ENCODE measurements at places on chromosomes 5 and 9.

DNA sequence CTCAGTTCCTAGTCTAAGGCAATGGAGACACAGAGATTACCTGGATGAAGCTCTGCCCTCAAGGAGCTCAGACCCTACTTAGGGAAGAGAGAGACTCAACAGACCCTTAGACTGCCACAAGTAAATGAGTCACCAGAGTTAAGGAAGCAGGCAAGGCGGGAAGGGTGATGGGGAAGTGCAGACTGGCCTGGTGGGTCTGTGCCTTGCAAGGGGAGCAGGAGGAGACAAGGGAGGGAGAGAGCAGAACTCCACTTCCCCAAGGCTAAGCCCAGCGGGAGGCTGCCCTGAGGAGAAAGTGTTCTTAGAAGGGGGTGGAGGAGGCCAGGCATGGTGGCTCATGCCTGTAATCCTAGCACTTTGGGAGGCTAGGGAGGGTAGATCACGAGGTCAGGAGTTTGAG is 83.7 kb downstream of the HRH2 start:
- DNase-seq, result no peak

GRCh38 chr9:113618836-113619490 is 155.4 kb downstream of the RGS3 start:
- DNase-seq, result no peak

DNA sequence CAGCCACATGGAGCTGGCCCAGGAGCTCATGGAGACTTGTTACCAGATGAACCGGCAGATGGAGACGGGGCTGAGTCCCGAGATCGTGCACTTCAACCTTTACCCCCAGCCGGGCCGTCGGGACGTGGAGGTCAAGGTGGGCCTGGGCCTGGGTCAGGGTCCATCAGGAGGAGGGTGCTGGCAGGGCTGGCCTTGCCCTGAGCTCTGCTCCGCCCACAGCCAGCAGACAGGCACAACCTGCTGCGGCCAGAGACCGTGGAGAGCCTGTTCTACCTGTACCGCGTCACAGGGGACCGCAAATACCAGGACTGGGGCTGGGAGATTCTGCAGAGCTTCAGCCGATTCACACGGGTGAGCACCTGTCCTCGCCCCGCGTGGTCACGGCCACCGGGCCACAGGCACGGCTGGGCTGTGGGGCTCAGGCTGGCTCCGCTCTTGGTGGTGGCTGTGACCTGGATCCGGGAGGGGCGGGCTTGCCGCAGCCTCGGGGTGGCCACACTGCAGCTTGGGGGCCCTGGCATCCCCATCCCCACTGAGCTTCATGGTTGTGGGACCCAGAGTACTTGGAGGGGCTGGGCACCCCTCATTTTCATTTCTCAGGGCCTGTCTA is 7.1 kb downstream of the DPP7 start:
- DNase-seq, result no peak

DNA sequence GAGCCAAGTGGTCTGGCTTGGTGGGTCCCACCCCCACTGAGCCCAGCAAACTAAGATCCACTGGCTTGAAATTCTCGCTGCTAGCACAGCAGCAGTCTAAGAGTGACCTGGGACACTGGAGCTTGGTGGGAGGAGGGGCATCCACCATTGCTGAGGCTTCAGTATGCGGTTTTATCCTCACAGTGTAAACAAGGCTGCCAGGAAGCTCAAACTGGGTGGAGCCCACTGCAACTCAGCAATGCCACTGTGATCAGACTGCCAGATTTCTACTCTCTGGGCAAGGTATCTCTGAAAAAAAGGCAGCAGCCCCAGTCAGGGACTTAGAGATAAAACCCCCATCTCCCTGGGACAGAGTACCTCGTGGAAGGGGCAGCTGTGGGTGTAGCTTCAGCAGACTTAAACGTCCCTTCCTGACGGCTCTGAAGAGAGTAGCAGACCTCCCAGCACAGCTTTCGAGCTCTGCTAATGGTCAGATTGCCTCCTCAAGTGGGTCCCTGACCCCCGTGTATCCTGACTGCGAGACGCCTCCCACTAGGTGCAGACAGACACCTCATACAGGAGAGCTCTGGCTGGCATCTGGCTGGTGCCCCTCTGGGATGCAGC is 18.2 kb upstream of the STK32A start:
- no peak for DNase-seq

GRCh38 chr9:25353783-25354182 is 324.5 kb downstream of the TUSC1 start:
- DNase-seq, result no peak

- no peak for DNase-seq
These were observed 242.6 kb upstream of the PAPPA start for GRCh38 chr9:115910959-115911358.

GRCh38 chr5:153513156-153513555 is 22.7 kb downstream of the GRIA1 start:
- no peak for DNase-seq

- no peak for DNase-seq
These were observed 49.9 kb upstream of the OTULINL start for GRCh38 chr5:14531668-14532067.

DNA sequence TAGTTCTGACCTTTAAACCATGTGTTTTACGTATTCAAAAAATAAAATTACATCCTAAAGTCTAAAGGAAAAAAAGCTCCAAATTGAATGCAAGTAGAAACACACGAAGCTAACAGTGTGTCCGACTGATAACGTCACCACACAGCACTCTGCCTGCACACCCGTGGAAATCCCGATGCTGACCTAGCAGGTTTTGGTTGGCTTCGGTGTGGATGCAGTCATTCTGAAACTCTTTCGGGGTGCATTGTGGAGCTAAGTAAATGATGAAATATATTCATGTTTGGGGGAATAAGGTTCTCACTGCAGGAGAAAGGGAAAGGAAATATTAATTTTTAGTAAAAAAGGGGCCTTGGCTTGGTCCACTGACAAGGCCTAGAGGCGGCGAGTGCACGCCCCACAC is 2.0 kb downstream of the RASGEF1C start:
- no peak for DNase-seq

GRCh38 chr5:169024421-169024820 is 276.5 kb downstream of the SLIT3 start:
- DNase-seq, result no peak

DNA sequence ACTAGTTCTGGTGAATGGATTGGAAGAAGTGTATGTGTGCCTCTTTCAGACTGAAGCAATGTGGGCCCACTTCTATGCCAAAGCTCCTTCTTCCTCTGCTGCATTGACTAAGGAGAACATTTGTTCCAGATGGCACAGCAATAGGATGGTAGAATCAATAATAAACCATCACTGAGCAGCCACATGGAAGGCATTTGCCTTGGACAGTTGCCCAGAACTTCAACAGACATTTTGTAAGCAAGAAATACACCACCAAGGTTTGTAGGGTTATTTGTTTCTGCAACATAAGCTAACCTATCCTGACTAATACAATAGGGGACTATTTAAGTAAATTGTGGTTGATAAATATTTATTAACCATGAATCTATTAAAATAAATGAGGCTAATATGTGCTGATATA is 37.7 kb upstream of the CSNK1G3 start:
- no peak for DNase-seq

DNA sequence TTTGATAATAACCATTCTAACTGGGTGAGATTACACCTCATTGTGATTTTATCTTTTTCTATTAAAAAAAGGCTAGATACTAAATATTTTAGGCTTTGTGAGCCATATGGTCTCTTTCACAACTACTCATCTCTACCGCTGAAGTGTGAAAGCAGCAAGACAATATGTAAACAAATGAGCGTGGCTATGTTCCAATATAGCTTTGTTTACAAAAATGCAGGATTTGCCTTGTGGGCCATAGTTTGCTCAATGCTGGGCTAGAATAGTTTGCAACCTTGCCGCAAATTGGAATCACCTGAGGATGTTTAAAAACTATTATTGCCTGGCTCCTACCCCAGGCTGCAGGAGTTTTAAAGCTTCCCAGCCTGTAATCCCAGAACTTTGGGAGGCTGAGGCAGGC is 10.2 kb upstream of the GPR150 start:
- DNase-seq, result no peak

- DNase-seq, result no peak
These were observed 144.6 kb downstream of the CD180 start for GRCh38 chr5:67052034-67052433.

DNA sequence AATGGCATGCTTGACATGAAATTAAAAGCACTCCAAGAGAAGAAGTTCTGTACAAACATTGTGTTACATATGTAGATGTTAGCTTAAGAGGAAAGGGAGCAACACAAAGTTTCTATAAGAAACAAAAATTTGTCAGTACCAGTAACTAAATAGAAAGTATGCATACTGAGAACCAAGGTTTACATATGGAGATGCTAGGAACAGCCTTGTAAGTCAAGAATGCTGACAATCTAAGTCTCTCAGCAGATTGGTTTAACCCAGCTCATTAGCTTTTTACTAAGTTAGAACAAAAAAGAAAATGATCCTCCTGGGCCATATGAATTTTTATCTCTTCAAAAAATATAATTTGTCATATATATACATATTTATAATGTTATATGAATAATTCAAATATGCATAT is 2022.1 kb upstream of the ACO1 start:
- DNase-seq, result no peak

DNA sequence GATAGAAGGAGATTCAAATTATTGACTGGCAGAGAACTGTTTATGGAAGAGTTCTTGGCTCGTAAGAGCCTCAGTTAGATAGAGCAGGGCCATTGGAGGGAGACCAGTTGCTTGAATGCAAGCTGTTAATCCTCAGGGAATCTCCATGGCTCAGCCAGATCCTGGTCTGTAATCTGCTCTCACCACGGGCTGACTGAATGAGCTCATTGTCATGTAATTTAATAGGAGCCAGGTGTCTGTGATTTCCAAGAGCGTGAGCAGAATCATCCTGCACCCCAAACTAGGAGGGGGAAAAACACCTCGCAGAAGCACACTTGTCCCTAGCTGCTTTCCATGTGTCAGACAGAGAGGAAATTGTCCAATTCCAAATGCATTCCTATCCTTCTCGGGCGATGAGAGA is 19.1 kb upstream of the KCNMB1 start:
- DNase-seq, result no peak

DNA sequence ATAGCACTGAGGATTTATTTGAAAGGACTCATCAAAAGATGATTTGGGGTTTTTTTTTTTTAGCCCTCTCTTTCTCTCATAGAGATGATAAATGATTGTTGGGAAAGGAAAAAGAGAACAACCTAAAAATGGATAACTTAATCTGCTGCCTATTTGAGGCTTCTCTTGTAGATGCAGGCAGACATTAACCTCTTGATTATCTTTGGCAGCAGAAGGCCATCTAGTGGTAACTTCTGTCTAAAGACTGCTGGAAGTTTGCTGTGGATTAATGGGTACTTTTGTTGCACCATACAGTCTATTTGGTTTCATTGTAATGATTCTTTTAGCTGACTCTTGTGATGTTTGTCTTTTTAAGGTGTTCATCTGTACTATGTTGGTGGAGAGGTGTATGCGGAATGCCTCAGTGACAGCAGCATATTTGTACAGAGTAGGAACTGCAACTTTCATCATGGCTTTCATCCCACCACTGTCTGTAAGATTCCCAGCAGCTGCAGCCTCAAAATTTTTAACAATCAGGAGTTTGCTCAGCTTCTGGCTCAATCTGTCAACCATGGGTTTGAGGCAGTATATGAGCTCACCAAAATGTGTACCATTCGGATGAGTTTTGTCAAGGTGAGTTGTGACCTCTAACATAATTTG is 18.8 kb downstream of the SMIM32 start:
- DNase-seq, result no peak

GRCh38 chr9:128396970-128397613 is 23.6 kb upstream of the CERCAM start:
- DNase-seq, result no peak

GRCh38 chr5:103254921-103255320 is 3.6 kb upstream of the MACIR start:
- DNase-seq, result no peak

DNA sequence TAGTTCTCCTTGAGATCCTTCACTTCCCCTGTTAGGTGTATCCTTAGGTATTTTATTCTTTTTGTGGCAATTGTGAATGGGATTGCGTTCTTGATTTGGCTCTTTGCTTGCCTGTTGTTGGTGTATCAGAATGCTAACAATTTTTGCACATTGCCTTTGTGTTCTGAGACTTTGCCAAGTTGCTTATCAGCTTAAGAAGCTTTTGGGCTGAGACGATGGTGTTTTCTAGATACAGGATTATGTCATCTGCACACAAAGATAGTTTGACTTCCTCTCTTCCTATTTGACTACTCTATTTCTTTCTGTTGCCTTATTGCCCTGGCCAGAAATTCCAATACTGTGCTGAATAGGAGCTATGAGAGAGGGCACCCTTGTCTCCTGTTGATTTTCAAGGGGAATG is 609.4 kb upstream of the COX7C start:
- DNase-seq, result no peak

GRCh38 chr5:115317736-115318135 is 21.3 kb upstream of the CCDC112 start:
- DNase-seq, result no peak

DNA sequence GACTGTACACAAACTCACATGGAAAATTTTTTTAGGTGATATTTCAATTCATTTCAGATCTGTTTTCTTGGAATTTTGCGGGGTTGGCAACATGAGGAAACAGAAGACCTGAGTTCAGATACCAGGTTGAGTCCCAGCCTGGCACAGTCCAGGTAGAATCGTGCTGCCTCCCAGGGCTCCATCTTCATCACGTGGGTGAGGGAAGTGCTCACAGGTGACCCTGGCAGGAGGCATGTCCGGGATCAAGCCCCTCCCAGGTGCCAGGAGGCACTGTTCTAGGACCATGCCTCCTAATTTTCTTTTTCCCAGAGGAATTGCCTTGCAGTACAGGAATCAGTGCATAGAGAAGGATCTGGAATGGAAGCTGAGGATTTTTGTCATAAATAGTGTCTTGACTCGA is 318.3 kb upstream of the IRX4 start:
- DNase-seq, result no peak

DNA sequence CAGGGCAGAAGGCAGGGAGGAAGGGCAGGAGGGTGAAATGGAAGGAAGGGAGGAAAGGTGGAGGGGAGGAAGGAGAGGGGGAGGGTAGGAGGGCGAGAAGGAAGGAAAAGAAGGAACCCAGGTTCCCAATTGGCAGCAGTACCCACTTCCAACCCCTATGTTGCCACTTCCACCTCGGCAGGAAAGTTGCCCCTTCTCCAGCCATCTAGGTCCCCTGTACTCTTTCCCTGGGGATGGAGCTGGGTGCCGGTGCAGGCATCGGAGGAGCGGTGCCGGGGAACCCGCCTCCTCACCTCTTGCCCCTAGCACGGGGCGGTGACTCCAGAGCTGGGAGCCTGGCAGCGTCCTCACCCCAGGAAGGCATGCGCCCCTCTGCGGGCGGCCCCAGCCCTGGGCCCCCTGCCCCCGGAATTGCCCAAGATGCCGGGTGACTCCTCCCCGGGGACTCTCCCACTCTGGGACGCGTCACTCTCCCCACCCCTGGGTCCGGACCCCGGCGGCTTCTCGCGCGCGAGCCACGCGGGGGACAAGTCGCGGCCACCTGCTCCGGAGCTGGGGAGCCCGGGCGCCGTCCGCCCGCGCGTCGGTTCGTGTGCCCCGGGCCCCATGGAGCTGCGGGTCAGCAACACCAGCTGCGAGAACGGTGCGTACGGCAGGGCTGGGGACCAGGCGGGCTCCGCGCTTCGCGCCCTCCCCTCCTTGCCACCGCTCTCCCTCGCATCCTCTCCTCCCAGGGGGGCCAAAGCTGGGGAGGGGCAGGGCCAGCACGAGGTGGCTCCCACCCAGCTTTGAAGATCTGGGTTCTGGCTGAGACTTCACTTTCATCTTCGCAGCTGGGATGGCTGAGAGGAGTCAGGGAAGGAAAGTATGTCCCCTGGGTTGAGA is at the start of gene NIPAL4:
Gene NIPAL4 (plus strand): TSS at position 499 of the 885 bp plus-strand sequence. CDS start 108 bp downstream, at position 607.
- peak; percentile 42 for DNase-seq

GRCh38 chr5:119330367-119331183 is 25.2 kb upstream of the TNFAIP8 start:
- DNase-seq, result peak; percentile 57

GRCh38 chr9:81680006-81680405 is 9.3 kb downstream of the TLE1 start:
- DNase-seq, result no peak

GRCh38 chr5:111235635-111236034 is 11.5 kb downstream of the CAMK4 start:
- DNase-seq, result no peak

Data from activated naive CD8-positive, alpha-beta T cell treated with anti-CD3 and anti-CD28 coated beads for 36 hours (primary cell).